RPMI7951 (cell line): ENCODE measurements at places on chromosomes 7 and 10. TPM values are rescaled to one million over a fixed set of nuclear protein-coding genes. Genes with fewer than 3 reads are reported as not detected.

FZD8 gene
- total RNA-seq: 2.2 and 3.2 TPM in 2 replicates

STOX1 gene
- total RNA-seq: 0.96 and 1.2 TPM in 2 replicates

PVRIG gene
- total RNA-seq: not detected in 2 replicates

ZNF365 gene
- total RNA-seq: 4.8 and 6.8 TPM in 2 replicates

SRPK2 gene
- 27.8 and 34.0 TPM in 2 replicates for total RNA-seq

SLC18A3 gene
- not detected in 2 replicates for total RNA-seq

CALCR gene
- total RNA-seq: not detected in 2 replicates

AQP1 gene
- total RNA-seq: 68.7 and 70.4 TPM in 2 replicates

CRPPA gene
- total RNA-seq: 2.8 and 3.4 TPM in 2 replicates

UFSP1 gene
- total RNA-seq: 2.7 and 2.9 TPM in 2 replicates
